ENCODE measurements at places on chromosomes 2 and 18.
A peak's percentile ranks its signal among the peaks of the same experiment; 100 is the strongest.

GRCh38 chr2:159454185-159454584 is 162.2 kb downstream of the BAZ2B start:
- no peak for DNase-seq

- no peak for DNase-seq
Observed at GRCh38 chr2:46874236-46874929, 41.2 kb downstream of the MCFD2 start.

DNA sequence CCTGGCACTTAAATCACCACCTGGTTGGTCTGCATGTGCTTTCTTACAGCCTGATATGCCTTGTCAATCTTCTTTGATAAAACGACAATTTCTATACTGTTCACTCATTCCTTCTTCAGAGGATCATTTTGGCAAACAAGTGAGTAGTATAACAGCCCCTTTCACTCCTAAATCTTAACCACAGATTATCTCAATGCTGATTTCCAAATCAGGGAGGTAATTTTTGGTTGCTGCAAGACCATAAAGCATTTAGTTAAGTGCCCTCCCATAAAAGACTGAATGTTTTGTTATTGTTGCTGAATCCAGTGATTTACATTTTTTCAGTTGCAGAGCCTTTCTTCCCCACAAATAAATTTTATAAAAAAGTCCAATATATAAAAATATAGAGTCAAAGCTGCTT is 129.2 kb upstream of the CYP26B1 start:
- no peak for DNase-seq

- DNase-seq = peak; percentile 88
Observed at GRCh38 chr18:2654928-2655177, 673 bp upstream of the SMCHD1 start.

GRCh38 chr2:128732976-128733431 is 414.3 kb upstream of the HS6ST1 start:
- no peak for DNase-seq

- no peak for DNase-seq
Observed at GRCh38 chr2:185664384-185664783, 74.2 kb upstream of the FSIP2 start.

- DNase-seq = no peak
Observed at GRCh38 chr2:128615571-128615970, 296.9 kb upstream of the HS6ST1 start.

DNA sequence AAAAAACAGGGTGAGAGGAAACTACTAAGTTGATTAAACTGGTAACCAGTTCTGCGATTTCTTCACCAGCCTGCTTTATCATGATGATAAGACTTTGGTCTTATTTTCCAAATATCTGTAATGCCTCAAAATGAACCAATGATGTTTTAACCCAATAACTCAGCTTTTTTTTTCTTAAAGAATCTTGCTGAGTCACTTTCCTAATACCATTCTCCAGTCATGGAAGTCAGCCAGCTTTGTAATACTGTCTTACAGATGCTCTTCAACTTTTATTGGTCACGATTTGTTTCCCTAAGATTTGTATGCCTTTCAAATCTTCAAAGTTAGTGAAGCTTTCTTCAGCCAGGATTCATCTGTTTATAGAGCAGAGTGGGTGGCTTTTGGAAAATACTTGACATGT is 47.7 kb upstream of the SMIM21 start:
- no peak for DNase-seq

DNA sequence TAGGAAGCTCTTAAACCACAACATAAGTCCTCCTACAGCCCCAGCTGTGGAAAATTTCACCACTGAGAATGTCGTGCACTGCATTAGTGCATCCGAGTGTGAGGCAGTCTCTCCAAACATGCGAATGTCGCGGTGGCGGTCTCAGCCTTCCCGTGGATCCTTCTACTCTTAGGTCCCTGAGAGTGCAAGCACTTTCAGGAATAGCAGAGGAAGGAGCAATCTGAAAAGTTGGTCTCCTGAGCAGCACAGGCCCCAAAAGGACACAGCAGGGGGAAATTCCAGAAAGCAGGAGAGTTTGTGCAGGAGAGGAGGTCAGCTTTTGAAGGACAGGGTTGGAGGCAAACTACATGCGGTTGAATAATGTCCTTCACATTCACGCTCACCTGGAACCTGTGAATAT is 440.5 kb upstream of the SMIM21 start:
- DNase-seq = no peak

DNA sequence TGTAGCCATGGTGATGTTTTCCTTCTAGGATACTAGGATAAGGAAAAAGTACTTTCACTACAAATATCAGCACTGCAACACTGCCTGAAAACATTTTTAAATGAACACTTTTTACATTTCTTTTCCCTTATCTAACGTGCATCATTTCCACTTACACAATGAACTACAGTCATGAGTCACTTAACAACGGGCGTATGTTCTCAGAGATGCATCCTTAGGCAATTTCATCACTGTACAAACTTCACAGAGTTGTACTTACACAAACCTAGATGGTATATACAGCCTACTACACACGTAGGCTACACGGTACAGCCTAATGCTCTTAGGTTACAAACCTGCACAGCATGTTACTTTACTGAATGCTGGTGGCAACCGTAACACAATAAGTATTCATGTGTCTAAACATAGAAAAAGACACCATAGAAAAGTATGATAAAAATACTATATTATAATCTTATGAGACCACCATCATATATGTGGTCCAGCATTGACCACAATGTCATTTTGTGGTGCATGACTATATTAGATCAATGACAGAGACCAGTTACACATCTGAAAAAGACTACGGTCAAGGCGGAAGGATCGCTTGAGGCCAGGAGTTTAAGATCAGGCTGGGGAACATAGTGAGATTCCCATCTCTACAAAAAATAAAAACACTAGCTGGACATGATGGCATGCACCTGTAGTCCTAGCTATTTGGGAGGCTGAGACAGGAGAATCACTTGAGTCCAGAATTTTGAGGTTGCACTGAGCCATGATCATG is 39.8 kb downstream of the WDR33 start:
- DNase-seq = no peak
